ENCODE measurements at places on chromosomes 6 and 20. TPM values are rescaled to one million over a fixed set of nuclear protein-coding genes. Genes with fewer than 3 reads are reported as not detected.

Gene CDSN
- not detected for total RNA-seq

Gene CST4
- total RNA-seq = not detected

Gene OTOR
- total RNA-seq = not detected

Gene LSM14B
- total RNA-seq = 23.5 TPM

Gene THBS2
- 59.0 TPM for total RNA-seq

Gene AVP
- not detected for total RNA-seq

Gene SRC
- 47.9 TPM for total RNA-seq

DNA sequence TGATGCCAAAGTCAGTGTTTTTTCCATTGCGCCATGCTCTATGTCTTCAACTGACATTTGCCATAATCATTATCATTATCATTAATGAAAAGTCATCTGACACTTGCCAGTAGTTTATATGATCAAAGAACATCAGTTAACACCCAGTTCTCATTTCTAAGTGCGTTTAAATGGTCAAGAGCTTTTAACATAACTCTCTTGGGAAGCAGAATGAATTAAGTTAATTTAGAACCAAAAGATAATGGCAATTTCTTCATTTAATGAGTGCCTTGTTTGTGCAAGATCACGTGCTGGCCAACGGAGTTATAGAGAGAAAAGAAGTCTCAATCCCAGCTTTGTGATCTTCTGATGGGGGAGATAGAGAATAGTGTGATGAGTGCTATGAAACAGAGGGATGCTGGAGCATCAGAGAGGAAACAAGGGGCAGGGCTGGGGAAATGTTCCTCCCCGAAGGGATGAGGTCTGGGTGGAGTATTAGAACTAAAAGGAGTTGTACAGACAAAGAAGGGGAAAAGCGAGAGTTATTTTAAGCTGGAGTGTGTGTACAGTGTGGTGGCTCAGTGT is 20.3 kb downstream of the ANKS1A start:
- no peak for DNase-seq

- no peak for DNase-seq
Observed at GRCh38 chr6:131803007-131803769, 4.6 kb upstream of the ENPP1 start.

GRCh38 chr6:36769183-36769675 is 70.0 kb downstream of the CPNE5 start:
- DNase-seq = no peak

DNA sequence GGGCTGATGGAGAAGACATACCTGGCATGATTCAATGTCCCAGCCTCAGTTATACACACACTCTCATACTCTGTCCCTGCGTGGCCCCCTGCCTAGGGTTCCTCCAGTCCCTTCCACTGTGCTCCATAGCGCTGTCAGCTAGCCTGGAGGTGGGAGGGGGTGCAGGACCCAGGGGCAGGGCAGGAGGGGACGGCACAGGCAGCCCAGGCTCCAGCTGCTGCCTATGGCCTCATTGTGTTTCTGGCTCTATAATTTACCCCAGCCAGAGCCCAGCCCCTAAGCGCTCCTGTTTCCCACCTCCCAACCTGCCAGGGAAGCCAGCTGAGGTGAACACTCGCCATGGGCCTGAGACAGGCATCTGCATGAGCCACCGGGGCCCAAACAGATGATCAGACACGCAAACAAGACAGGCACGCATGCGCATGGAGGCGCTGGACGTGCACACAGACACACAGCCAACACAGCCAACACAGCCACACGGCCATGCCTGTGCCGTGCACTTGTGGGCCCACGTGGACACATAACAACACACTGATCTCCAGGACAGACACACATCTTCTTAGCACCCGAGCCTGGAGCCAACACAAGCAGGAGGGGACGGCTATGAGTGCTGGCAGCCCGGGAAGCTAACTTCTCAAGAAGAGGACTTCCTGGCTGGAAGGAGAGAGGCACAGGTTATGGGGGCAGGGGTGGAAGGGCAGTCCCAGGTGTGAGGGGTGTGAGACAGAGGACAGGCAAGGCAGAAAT is 124.9 kb downstream of the GRM4 start:
- peak; percentile 34 for DNase-seq

GRCh38 chr20:57633945-57634491 is 13.8 kb upstream of the ZBP1 start:
- no peak for DNase-seq

- no peak for DNase-seq
Observed at GRCh38 chr6:16819752-16820151, 58.5 kb upstream of the ATXN1 start.

DNA sequence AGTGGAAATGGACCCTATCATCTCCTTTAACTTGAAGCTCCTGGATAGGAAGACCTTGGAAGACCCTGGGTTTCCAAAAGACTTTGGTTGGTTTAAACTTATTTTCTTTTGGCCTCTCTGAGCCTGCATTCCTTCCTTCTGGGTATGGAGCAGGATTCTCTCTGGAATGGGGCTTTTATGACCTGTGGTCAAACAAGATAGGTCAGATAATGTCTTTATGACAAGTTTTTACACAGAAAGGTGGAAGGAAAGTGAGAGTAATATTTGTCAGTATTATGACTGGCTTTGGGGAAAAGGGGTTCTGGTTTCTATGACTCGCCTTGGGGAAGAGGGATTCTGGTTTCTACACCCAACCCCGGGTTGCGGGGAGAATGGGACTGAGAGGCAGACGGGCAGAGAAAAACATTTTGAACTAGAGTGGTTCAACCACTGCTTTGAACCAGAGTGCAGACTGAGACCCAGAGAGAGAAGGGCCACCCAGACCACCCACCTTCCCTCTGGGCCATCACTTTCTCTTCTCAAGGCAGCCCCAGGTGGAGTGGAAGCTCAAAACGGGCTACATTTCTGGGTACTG is 37.6 kb upstream of the KCNK5 start:
- DNase-seq = no peak

GRCh38 chr20:15599961-15600360 is 973.3 kb downstream of the KIF16B start:
- DNase-seq = no peak

DNA sequence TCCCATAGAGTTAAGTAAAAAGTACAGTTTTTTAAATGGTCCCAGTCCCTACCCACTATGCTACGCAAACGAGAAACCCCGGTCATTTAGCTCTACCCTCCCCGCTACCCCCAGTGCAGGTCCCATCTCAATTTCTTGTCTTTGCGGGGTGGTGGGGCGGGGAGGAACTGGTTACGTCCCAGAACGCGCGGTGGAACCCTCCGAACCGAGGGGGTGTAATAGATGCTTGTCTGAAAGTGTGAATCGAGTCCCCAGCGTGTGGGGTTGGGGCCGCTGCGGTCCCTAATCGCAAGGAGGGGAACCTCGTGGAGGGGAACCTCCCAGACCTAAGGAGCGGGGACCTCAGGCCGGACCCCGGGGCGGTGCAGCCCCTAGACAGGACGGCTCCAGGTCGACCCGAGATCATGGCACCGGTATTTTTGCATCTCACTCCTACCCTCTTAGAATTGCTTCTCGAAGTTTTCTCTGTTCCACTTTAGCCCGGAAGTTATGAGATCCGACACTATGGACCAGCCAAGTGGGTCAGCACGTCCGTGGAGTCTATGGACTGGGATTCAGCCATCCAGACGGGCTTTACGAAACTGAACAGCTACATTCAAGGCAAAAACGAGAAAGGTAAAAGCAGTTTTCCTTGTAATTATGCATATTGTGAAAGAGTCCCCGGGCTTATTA is 779 bp downstream of the HEBP2 start:
- DNase-seq = peak; percentile 74

DNA sequence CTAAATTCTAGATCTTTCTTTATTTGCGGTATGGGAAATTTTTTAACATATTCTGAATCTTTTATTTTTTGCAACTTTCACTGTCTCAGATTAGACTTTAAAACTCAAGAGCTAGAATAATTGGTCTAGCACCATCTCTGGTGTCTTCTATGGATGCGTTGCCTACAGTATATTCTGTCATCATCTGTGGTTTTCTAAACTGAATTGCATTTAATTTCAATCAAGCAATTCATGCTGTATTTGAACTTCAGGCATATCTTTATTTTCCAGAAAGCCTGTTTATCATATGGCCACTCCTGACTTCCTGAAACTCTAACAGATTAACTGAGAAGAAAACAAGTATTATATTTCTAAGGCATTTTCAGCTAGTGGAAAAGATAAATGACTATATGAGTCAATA is 281.6 kb downstream of the PLCB1 start:
- DNase-seq = no peak

DNA sequence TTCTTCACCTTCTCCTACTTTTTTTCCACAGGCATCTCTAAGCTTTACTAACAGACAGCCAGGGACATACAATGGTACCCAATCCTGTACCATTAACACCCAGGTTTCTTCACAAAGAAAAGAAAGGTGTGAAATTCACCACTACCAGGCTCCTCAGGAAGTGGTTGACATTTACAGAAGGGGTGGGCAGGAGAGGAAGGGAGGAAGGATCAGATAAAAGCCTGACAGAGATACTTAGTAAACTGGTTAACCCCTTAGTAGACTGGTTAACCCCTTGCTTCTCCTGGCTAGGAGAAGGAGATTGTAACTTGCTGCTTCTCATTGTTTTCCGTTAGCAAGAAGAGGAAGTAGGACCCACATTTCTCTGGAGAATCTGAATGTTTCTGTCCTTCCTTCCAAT is 7.2 kb downstream of the SAMD3 start:
- DNase-seq = no peak

- DNase-seq = no peak
Observed at GRCh38 chr6:1901556-1901955, 291.8 kb downstream of the FOXC1 start.

DNA sequence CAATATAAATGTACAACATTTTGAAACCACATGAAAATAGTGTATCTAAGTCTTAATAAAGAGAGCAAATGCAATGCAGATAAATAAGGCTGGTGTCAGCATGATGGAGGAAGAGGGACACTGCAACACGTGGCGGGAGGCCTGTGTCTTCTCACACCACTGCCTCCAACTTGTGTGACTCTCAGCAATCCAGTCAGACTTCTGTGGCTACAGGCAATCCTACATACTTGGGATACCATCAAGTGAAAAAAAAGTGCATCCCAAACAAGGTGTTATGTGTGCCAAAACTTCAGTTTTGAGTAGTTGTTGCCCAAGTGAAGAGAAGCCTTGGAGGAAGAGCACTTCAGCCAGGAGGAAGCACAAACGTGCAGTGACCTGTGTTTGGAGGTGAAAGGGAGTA is 68.6 kb downstream of the PKIB start:
- DNase-seq = no peak

GRCh38 chr20:63044605-63045004 is 37.8 kb upstream of the BHLHE23 start:
- DNase-seq = no peak

DNA sequence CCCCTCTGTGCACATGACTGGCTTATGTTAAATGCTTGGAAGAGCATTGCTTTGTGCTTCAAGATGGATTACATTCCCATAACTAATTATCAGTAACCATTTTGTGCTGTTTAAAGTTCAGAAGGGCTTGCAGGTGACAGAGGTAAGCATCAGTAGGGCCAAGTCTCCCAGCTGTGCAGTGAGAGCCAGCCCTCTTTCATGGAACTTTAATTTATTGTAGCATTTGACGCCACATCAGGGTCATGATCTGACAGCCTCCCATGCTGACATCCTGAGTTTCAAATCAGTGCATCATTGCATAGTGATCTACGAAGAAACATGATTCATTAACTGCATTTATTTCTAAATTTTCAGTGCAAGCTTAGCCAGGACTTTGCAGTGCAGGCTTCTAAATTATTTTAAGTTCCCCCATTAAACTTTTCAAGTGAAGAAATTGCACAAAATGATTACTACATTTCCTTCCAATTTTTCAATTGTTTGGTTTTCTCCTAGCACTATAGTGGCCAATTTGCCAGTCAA is 380.9 kb downstream of the UTRN start:
- no peak for DNase-seq

- DNase-seq = peak; percentile 97
Observed at GRCh38 chr6:151290877-151291721, 51.3 kb downstream of the AKAP12 start.

DNA sequence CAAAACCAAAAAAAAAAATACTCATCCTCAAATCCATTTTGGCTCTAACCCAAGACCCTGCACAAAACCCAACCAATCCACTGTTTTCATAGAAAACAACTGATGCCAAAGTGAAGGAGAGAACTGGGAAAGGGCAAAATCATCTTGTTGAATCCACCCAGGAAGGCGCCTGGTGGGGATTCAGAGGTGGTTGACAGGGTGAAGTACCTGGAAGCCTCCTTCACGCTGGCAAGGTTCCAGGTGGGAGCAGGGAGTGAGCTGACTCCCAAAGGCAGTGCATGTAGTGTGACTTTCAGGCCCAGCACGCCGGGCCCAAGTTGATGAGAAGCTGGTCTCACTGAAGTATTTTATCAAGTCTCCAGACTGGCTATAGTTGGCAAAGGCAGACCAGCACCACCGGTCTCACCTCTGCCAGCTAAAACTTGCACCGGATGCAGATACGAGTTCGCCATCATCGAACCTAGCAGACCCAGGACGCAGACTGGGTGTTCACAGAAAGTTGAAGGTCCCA is 16.5 kb downstream of the PPP1R10 start:
- no peak for DNase-seq

DNA sequence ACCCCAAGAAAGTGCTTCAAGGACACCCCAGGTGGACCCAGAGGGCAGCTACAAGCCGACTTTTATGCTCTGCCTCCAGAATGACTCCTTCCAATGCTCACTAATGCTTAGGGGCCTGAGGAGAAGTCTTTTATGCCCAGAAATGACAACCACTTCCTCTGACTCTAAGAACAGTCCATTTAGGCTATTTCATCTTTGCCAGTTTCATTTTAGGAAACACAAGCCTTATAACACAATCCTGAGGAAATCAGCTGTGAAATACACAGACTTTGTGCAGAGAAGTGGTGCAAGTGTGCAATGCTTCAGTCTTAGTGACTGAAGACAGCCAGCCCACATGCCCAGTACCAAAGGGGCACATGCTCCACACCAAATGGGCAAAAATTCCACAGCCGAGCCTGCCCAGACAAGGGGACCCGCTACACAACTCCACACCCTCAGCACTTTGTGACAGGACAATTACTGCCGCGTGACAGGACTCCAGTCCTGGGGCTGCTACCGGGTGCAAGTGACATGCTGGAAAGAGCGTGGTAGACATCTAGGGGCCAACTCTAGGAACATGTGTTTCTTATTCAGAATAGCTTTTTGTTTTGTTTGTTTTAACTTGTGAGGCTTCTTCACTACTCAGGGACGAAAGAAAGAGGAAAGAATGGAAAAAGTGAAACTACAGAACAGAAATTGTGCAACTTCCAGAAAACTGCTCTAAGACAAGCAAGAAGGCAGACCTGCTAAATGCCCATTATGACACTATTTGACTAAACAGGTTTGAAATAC is 28.2 kb upstream of the PLAGL1 start:
- no peak for DNase-seq

DNA sequence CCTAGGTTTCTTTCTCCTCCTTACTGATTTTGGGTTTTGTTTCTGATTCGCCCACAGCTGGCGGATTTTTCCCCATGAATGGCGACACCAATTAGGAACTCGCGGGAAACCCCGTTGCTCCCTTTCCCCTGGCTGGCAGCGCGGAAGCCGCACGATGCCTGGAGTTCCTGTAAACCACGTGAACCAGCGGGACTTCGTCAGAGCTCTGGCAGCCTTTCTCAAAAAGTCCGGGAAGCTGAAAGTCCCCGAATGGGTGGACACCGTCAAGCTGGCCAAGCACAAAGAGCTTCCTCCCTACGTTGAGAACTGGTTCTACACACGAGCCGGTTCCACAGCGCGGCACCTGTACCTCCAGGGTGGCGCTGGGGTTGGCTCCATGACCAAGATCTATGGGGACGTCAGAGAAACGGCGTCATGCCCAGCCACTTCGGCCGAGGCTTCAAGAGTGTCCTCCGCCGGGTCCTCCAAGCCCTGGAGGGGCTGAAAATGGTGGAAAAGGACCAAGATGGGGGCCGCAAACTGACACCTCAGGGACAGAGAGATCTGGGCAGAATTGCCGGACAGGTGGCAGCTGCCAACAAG is 3.2 kb upstream of the SEC23B start:
- peak; percentile 69 for DNase-seq

- peak; percentile 55 for DNase-seq
Observed at GRCh38 chr20:50360218-50360672, 149.9 kb upstream of the PTPN1 start.
